ENCODE measurements at places on chromosomes 2 and 18. TPM values are rescaled to one million over a fixed set of nuclear protein-coding genes. Genes with fewer than 3 reads are reported as not detected.

The SLC16A14 gene
- total RNA-seq: 2.2 TPM

The GAD1 gene
- not detected for total RNA-seq

The SKOR2 gene
- not detected for total RNA-seq

The SLC40A1 gene
- total RNA-seq: 122 TPM

The C2orf81 gene
- 2.6 TPM for total RNA-seq

The STARD6 gene
- not detected for total RNA-seq

The DOCK10 gene
- total RNA-seq: 40.8 TPM

The TMEFF2 gene
- 0.69 TPM for total RNA-seq

The CXXC1 gene
- 58.2 TPM for total RNA-seq

The CPLX4 gene
- total RNA-seq: not detected

The GALR1 gene
- not detected for total RNA-seq

The EML6 gene
- 5.3 TPM for total RNA-seq

The GPR155 gene
- total RNA-seq: 7.5 TPM

The RFTN2 gene
- 7.0 TPM for total RNA-seq

The CDK5R2 gene
- not detected for total RNA-seq

The RPL31 gene
- 1,009 TPM for total RNA-seq

The GALNT13 gene
- total RNA-seq: 3.3 TPM

The GAREM2 gene
- 0.49 TPM for total RNA-seq

The UGT1A5 gene
- not detected for total RNA-seq

The NUP35 gene
- total RNA-seq: 3.8 TPM

The TEX51 gene
- total RNA-seq: not detected

All from upper lobe of left lung (tissue), 6 donors.